Activated CD8-positive, alpha-beta T cell treated with anti-CD3 and anti-CD28 coated beads for 36 hours (primary cell): ENCODE measurements at places on chromosomes 4 and X.

- no peak for DNase-seq
Observed at GRCh38 chrX:113305496-113305895, 464.9 kb upstream of the AMOT start.

- no peak for DNase-seq
Observed at GRCh38 chr4:70586841-70587240, 5.2 kb upstream of the AMBN start.

DNA sequence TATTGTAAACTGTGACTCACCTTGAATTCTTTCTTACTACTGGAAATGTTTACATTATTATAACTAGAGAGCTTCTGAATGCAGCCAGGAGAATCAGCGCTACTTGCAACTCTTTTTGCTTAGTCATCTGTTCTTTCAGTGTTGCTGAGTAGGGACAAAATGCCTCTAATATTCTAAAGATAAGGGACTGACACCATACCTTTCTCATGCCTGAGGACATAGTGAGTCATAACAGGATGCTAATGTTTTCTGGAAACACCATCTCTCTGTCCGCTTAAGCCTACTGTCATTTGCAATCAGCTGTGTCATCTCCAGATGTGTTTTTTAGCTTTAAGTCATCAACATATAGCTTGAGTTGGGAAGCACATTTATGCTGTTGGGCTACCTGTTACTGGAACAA is 108.3 kb downstream of the QRFPR start:
- DNase-seq = no peak

GRCh38 chr4:183094393-183095198 is 4.5 kb upstream of the WWC2 start:
- no peak for DNase-seq

DNA sequence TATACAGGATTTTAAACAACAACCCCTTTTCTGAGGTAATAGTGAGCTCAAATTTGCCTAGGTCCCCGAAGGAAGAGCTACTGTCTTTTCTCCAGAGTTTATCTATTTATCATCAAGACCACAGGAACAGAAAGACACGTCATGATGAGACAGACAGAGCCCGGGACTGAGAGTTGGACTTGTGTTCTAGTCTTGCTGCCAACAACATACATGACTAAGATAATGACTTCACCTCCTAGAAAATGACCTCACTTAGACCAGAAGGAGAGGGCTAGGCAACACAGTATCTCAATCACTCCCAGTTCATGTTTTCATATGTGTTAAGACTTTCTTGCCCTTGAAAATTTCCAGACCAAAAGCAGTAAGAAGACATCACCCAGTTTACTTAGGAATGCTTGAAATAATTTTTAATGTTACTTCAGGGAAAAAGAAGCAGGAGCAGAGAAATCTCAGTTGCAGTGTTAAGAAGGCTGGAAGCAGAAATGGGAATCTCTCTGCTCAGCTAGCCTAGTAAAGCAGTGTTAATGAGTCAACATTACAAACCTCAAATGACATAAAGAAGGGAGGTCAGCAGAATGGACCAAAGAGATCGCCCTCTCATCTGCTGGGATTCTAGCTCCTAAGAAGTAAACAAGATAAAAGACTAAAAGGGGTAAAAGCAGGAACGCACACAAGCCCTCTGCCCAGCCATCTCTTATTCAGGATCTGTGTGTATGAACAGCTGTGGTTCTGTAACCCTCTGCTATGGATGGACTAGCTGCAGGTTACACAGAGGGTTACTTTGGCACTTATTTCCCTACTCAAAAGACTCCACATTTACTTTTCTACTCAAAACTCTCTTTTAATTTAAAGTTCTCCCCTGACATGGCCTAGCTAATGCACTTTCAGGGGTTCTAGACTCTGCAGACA is 24.8 kb downstream of the PDGFC start:
- DNase-seq = no peak

DNA sequence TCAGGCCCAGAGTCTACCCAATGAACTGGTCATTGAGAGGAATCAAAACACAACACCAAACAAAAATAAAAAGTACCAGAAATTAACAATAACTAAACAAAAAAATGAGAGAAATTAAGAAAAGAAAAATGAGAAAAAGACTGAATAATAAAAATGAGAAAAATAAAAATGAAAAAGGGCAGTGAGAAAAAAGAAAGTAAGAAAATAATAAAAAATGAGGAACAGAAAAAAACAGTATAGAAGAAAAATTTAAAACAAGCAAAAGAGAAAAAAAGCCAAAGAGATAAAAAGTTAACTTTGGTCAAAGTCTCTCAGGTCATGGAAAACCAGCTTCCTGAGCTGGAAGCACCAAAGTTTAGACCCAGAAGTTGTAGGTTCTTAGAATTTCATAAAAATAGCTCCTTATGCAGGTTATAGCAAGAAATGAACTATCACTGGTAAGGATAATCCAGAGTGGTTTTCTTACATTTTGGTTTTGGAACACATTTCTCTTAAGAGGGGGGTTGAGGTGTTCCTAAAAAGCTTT is 51.0 kb upstream of the WDR17 start:
- no peak for DNase-seq

- no peak for DNase-seq
Observed at GRCh38 chr4:185839770-185840169, 27.8 kb upstream of the SORBS2 start.

GRCh38 chr4:871484-871883 is 45.6 kb upstream of the CPLX1 start:
- no peak for DNase-seq

DNA sequence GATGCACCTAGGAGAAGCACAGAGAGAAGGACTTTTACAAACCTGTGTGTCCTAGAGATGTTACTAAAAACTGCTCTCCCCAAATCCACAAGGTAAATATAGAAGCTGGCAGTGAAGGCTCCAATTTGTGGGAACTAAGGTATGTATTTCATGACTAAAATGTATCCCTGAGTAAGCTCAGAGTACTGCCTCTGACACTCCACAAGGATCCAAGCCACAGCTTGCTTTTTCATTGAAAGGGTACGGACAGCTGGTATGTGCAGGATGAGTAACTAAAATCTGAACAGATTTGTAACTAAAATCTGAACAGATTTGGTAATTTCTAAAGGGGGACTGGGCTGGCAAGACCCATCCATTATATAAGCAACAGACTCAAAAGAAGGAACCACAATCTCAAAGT is 187.6 kb downstream of the DCLK2 start:
- DNase-seq = no peak

- DNase-seq = no peak
Observed at GRCh38 chr4:141002323-141002805, 130.9 kb downstream of the RNF150 start.

DNA sequence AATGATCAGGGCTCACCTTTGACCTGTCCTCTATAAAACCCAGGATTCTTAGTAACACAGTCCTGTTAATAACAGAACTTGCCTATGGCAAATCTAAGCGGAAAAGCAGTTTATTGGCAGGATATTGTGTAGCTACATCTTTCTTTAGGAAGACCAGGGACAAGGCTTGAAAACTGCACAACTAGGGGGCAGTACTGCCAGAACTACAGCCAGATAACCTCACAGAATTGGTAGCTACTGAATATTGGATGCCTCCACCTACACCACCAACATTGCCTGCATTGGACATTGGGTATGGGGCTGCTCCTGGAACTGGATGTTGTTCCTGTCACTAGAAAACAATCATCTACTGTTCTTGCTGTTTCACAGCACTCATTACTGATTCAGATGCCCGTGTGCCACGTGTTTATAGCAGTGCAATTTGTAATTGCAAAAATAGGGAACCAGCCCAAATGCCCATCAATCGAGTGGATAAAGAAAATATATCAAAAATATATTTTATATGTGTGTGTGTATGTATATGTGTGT is 47.4 kb downstream of the REPS2 start:
- no peak for DNase-seq

- DNase-seq = no peak
Observed at GRCh38 chr4:186569533-186570192, 14.3 kb upstream of the MTNR1A start.

- no peak for DNase-seq
Observed at GRCh38 chr4:22253431-22253830, 262.4 kb downstream of the ADGRA3 start.

DNA sequence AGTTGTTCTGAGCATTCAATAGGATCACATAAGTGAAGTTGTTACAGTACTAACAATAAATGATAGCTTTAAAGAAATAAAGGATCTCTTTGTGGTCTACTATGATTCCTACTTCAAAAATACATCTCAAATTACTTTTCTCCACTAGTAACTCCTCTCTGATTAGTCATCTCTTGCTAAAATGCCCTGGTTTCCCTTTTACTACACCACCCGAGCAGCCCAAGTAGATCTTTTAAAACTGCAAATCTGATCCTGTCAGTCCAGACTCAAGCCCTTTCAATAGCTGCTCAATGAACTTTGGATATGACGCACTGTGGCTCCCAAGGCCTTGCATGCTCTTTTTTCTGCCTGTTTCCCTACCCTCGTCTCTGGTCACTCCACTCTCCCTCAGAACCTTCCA is 97.5 kb downstream of the MAOA start:
- no peak for DNase-seq

DNA sequence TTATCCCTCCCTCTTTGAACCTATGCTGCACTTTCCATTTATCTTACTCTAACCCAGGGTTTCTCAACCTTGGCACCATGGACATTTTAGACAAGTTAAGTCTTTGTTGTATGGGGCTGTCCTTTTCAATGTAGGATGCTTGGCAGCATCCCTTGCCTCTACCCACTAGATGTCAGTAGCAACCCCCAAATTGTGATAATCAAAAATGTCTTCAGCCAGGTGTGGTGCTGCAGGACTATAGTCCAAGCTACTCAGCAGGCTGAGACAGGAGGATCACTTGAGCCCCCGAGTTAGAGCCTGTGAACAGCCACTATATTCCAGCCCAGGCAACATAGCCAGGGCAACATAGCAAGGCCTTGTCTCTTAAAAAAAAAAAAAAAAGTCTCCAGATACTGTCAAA is 7.0 kb downstream of the LRCH2 start:
- DNase-seq = no peak

DNA sequence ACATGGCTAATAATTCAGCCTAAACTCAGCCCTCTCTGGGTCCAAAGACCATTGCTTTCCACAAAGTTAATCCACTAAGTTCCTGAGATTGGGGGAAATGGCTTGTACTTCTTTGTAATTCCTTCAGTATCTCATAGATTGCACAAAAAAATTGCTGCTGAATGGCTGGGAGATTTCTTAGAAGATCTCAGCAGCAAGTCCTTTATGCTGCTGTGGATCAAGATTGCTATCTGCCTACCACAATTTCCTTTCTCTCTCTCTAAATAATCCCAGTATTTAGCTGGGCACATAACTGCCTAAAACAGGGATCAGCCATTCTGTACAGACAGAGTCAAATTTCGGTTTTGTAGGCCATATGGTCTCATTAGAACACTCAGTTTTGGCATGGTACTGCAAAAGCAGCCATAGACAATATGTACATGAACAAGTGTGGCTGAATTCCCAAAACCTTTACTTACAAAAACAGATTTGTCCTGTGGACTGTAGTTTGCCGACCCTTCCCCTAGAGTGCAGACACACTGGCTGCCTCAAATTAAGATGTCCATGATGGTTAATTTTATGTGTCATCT is 18.5 kb upstream of the HOPX start:
- no peak for DNase-seq

DNA sequence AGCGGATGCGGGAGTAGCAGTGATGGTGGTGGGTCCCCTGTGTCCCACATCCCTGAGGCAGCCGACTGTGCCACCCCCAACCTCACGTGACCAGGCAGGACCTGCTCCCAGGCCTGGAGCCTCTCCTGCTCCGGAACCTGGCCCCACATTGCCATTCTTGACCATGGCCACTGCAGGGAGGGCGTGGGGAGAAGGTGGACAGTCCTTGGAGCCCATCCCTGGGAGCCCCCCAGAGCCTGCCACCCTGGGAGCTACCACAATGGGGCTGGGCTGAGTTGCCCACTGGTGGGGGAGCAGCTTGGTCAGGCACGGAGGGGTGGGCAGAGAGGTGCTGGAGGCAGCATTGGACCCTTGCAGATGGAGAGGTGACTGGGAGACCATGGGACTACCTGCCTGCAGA is 36.8 kb downstream of the TMPRSS11A start:
- DNase-seq = no peak

- DNase-seq = no peak
Observed at GRCh38 chrX:2404776-2405175, 96.0 kb downstream of the DHRSX start.

- DNase-seq = no peak
Observed at GRCh38 chr4:170145120-170145519, 55.4 kb upstream of the AADAT start.

DNA sequence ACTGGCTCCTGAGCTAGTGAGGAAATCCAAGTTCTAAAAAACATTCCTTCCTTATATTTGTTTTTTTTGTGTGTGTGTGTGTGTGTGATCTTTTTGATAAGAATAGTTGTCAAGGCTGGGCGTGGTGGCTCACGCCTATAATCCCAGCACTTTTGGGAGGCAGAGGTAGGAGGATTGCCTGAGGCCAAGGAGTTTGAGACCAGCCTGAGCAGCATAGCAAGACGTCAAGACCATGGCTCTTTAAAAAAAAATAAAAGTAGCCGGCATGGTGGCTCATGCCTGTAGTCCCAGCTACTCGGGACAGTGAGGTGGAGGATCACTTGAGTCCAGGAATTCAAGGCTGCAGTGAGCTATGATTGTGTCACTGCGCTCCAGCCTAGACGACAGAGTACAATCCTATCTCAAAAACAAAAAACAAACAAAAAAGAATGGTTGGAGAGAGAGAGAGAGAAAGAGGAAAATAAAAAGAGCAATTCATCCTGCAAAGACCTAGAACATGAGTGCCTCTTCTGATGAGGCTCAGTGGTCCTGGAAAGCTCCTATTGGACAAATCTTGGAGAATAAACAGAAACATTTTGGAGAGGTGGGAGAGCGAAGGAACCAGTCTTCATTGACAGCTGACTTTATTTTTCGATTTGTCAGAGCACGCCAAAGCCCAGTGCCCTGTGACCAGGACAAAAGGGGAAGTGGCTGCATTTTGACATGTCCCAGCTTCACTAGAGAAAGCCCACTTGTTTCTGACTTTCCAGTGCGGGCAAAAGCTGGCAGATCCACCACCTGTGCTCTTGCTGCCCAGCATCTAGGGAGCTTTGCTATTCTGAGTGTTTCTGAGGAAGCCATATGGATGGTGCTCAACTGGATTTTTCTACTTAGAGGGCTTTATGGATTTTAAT is 244.7 kb downstream of the PALLD start:
- DNase-seq = no peak

- DNase-seq = no peak
Observed at GRCh38 chr4:86101410-86101809, 258.4 kb downstream of the MAPK10 start.

- DNase-seq = peak; percentile 43
Observed at GRCh38 chr4:144645631-144646522, at the start of gene HHIP. Gene HHIP, plus strand, starts transcription at chr4:144646156. Its CDS starts 520 bp downstream, at chr4:144646676.

DNA sequence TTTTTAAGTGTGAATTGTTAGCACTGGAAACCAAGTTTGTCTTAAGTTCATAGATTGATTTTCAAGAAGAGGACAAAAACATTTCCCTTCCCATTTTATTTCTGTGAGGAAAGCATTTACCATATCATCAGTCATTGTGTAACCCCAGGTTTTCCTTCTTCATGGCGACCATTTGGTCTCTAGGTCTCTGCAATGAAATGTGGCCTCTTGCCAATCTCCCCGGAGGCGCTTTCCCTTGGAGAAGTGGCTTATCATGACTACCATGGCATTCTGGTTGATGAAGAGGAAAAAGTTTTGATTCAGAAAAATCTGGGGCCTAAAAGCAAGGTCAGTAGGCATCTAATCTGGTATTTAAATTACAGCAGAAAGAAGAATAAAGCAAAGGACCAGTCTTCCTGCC is 54.4 kb downstream of the ADD1 start:
- no peak for DNase-seq
